Stimulated activated CD8-positive, alpha-beta memory T cell treated with anti-CD3 and anti-CD28 coated beads, Interleukin-12 subunit alpha, Interleukin-12 subunit beta, amount 100 ng/mL, for 4 hours (primary cell): ENCODE measurements at places on chromosomes 12 and 14.

- DNase-seq, result no peak
These were observed 35.5 kb downstream of the KRT80 start for GRCh38 chr12:52156311-52156710.

- no peak for DNase-seq
These were observed at the start of gene FOXN4 for GRCh38 chr12:109308534-109309380. Gene FOXN4, minus strand, starts transcription at chr12:109309284. Its CDS starts 963 bp downstream, at chr12:109308321.

DNA sequence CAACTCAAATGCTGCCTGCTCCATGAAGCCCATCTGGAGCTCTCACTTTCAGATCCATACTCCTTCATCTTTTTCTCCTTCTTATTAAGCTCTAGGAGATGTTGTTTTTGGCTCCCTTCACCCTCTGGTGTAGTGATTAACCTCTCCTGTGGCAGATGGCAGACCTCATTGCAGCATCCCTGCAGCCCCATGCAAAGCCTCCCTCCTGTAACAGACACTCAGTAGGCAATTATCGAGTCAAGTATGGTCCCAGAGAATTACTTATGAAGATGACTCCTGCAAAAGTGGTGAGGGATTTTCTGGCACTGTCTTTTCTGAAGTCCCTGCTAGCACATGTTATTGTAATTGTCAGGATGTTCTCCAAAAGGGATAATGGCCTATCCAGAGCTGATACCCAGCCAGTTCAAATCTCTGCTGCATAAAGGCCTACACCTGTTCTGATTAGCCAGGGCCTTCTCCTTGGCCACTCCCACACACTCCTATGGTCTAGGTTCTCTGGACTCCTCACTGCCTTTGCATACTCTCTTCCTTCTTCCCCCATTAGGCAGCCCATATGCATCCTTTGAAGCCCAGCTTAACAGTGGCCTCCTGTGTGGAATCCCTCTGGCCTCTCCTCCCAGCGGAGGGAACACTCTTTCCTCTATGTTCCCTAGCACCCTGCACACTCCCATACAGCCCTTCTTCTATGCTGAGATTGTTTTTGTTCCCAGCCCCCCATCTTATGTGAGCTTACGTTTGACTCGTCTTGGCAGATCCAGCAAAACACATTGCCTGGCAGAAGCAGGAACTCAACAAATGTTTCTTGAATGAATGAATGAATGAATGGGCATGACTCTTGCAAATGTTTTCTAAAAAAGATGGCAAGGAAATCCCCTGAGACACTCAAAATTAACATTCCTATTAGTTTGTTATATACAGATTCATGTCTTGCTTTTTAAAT is 43.9 kb upstream of the MDM1 start:
- no peak for DNase-seq

GRCh38 chr12:93016752-93017350 is 87.8 kb upstream of the EEA1 start:
- no peak for DNase-seq

DNA sequence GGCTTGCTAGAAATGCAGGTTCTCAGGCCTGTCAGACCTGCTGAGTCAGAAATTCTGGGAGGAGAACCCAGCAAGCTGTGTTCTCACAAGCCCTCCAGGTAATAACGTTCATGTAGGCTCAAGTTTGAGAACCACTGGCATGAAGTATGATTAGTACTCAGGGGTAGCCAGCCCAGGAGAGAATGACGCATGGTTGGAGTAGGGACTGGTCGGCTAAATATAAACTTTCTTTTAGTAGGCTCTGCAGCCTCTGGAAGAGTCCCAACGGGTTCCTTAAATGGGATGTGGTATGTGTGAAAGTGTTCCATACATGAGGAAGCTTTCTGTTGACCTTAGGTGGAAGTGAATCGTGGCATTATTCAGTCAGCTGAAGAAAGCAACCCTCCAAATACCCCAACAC is 209.3 kb downstream of the SLC41A2 start:
- no peak for DNase-seq

DNA sequence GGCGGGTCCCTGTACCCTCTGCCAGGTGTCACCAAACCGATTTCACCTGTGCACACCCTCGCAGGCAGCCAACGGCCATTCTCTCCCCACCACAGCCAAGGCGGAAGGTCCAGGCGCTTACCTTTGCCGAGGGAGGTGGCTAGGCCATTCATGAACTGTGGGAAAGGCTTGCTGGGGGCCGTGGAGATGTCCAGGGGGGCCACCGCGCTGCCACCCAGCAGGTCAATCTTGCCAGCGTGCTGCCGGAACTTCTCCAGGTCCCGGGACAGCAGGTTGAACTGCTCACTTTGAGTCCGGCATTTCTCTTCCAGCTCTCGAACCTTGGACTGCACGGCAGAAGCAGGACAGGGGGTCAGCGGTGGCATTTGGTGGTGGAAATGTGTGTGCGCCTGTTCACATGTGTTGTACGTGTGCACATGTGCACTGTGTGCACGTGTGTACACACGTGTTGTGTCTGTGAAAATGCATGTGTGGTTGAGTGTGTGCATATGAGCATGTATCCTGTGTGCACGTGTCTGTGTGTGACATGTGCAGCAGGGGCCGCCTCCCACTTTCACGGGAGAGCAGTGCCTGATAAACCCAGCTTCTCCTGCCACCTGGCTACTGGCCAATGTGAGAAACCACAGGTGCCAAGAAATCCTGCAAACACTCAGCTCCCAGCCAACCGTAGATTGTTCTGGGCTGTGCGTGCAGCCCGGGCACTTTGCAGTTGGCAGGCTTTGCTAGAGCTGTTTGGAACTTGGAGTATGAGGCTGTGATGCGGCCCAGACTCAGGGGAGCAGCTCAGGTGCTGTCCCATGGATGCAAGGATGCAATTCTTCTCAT is 118.9 kb downstream of the PIWIL1 start:
- no peak for DNase-seq

DNA sequence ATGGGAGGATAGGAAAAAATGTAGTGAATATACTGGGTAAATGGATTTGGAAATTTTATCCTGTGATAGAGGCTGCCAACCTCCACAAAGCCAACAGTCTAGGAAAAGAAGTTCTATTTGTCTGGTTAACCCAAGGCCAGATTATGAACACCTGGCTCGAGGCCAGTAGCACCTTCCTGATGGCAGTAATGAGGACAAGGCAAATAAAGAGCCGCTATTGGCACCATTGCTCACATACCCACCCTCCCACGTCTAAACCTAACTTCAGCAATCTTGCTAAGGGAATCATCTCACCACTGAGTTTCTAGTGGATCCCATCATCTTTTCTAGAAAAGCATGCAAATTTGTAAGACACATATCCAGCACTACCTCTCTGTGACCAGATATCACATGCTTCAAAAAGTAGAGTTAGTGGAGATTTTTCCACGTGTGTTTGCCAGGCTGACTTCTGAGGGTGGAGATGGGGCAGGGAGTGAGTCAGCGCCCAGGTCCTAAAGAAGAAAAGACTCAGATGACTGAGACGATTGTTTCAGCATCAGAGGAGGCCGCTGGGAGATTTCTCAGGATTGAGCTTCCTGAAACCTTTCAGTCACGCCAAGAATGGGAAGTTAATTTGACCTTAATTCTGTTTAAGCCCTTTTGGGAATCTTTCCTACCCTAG is 362.9 kb downstream of the EMP1 start:
- no peak for DNase-seq

GRCh38 chr14:32468955-32469354 is 139.9 kb downstream of the AKAP6 start:
- no peak for DNase-seq

- DNase-seq, result no peak
These were observed 203.7 kb downstream of the LRFN5 start for GRCh38 chr14:41810362-41810761.

DNA sequence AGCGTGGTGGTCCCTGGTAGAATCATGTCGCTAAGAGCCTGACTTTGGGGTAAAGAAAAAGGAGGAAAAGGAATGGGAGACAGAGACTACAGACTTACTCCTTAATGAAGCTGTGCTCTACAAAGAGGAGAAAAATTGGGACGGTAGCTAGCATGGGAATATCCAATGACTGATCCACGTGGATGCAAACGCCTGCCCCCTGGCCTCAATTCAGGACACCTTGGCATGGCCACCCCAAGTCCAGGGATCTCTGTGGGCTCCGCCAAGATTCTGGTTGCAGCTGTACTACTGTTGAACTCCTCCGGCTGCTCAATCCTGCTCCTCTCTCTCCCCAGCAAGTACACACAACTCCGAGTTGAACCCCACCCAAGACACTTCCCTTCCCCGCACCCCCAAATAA is 70.5 kb upstream of the DIO3 start:
- no peak for DNase-seq

DNA sequence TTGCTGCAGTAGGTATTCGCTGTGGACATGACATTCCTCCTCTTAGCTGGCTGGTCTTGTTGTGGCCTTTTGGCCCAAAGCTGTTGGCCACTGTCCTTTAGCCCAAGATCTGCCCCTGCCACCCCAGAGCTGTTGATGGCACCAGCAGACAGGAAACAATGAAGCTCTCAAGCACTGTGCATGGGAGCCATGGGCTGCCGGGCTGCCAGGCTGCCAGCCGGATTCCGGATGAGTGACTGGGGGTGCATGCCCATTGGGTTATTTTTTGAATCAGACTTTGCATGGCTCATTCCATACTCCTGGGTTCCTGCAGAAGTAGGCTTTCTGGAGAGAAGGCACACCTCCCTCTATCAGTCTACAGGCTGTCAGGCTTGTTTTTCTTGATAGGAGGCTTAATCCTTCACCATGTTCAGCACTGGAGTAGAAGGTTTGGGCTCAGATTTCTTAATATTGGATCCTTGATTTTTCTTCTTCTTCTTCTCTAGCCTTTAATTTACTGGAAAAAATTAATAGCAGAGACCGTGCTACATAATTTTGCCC is 32.4 kb downstream of the MAX start:
- no peak for DNase-seq

- DNase-seq, result no peak
These were observed 25.5 kb upstream of the LDHB start for GRCh38 chr12:21683115-21683514.

GRCh38 chr12:7431993-7432685 is 11.8 kb downstream of the CD163L1 start:
- no peak for DNase-seq

DNA sequence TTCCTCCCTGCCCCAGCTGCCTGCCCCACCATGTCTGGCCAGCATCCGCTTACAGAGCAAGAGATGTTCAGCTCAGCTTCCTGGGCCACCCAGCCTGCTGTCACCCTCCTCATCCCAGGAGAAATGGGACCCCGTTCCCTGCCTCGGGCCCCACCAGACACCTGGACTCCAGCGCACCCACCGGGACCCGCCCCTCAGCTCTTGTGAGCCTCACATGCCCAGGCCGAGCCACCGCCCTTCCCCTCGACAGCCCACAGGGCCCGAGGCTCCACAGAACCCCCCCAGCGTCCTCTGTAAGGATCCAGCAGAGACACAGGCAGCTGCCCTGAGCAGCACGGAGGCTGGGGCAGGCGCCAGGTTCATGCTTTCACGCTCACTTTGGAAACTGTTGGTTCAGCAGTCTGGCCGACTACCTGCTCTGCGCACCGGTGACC is 18.4 kb upstream of the C14orf180 start:
- no peak for DNase-seq
